ENCODE measurements at places on chromosomes 7 and 10.

DNA sequence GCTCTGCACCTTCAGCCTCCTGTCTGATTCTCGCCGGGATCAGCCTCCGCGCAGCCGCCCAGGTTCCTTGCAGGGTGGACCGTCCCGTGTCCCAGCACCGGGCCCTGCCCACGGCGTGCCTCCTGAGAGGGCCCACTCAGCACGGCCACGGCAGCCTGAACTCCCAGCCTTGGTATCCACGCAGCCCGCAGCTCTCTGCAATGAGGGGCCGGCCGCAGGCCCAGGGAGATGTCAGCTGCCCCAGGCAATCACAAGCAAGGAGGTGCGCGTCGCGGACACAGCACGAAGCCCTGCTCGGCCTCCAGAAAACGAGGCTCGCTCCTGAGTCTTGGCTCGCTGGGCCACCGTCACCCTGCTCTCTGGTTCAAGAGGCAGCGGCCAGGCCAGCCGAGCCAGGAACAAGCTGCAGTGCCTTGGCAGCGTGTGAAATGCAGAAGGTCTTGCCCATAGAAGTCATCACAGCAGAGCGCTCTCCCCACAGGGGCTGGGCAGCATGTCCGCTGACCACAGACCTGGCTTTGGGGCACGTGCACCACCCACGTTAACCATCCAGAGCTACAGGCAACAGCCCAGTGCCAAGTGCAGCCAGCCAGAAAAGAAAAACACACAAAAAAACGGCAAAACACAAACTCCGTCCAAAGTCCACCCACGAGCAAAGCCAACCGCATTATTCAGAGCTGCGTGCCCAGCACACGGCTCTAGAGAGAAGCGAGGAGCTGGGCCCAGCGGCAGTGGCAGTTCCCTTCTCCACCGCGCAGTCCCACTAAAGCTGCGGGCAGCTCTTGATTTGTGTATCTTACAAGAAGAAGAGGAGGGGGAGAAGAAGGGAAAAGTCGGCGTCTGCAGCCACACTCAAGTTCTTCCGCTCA lies 13.9 kb downstream of the GPER1 start:
- no peak for DNase-seq

DNA sequence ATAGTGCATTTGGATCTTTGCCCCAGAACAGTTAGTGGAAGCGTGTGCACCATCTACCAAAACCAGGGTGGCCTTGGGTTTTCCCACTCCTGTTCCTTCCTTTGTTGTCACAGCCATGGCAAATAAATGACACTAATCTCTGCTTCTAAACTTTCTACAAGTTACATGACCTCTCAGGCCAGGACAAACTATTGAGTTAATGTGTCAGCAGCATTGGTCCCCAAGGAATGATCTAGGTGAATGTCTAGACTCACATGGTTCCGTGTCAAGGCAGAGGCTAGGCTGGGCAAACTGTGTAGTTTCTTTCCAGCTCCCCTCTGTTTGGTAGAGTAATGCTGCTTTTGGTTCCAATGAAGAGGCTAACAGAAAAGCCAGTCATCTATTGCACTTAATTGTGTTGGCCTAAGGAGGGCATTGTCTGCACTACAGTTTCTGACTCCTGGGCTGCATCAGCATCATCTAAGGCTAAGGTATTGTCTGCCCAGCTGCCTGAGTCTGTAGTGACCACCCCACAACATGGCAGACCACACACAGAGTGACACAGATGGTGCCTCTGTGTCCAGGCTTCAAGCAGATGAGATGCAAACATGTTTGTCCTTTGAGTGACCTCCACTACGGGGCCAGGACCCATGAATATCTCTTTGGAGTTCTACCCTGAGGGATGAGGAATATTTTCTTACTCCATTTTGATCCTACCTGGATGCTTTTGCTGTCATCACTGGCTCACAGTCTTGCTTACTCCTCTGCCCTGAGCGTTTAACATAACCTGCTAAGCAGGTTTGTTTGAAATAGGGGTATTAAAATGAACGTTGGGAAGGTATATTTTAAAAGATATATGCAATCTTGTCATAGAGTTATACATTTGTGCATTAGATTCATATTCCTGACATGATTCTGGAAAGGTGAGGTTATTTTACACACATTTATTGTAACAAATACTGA lies 1.7 kb downstream of the CYP3A4 start:
- no peak for DNase-seq

GRCh38 chr10:131933016-131933695 lies 32.3 kb downstream of the PPP2R2D start:
- no peak for DNase-seq

DNA sequence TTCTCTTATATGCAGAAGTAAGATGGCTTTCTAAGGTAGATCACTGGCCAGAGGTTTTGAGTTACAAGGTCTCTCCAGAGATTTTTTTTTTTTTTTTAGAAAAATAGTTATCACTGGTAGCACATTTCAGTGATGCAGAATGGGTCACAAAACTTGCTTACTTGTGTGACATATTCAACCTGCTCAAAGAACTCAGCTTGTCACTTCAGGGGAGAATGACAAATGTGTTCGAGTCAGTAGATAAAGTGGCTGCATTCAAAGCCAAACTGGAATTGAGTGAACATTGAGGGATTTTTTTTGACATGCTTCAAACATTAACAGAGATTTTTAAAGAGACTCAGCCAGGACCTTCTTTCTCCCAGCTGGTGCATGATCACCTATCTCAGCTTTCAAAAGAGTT lies 33.4 kb downstream of the PHTF2 start:
- DNase-seq, result no peak

DNA sequence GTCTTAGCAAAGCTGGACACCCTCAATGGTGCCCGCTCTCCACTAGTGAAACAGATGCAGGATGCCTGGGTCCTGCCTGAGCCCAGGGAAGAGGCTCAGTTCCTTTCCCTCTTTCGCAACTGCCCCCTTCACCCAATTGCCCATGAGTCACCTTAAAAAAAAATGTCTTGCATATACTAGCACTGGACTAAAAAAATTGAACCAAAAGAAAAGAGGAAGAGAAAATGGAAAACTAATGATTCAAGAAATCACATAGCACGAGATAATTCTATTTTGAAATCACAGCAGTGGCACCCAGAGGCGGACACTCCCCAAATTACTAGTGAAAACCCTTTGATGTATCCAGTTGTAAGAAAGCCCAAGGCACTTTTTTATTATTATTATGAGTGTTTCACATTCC lies 972.5 kb downstream of the LRMDA start:
- no peak for DNase-seq

GRCh38 chr7:1856161-1856887 lies 186.2 kb downstream of the ELFN1 start:
- DNase-seq, result no peak

DNA sequence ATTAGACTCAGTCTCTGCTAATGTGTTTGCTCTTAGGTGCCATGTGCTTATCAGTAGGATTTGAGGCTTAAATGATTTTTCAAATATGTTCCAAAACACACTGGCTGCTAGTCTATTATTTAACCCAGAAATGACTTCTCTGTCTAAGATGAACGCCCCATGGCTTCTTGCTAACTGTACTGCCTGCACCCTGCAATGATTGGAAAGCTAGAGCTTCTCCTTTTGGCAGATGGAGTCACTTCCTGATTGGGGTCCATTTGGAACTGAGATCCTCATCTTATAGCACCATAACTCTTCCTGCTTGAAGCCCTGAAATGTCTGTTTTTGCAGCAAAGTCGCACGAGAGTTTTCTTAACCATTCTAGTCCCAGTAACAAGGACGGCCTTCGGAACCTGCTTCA lies 186.5 kb upstream of the ADO start:
- no peak for DNase-seq

DNA sequence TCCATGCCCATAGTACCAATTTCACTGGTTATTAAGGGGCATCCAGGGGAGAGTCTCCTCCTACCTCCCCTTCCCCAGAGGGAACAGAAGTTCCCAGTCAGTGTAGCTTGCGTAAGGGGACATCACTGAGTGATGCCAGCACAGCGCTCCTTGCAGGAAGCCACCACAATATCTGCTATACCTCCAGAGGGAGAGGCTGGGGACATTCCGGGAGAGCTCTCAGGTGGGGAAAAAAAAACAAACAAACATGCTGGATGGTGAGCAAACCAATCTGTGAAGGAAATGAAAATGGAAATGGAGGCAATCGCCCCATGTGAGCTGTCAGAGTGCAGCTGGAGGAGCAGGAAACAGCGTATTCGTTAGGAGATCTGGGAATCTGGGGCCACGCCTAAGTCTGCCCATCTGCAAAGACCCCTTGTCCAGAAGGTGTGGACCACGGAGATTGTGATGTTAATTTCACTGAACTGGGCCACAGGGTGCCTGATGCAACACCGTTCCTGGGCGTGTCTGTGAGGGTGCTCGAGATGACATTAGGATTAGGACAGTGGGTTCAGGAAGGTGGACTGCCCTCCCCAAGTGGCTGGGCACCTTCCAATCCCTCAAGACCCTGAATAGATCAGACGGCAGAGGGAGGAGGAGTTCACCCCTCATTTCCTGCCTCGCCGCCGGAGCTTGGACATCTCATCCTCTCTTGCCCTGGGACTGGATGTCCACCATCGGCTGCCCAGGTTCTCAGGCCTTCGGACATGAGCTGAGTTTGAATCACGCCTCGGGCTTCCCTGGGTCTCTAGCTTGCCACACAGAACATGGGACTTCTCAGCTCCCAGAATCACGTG lies 30.5 kb downstream of the GNA12 start:
- DNase-seq, result no peak

GRCh38 chr7:101733713-101734475 lies 83.5 kb upstream of the CUX1 start:
- DNase-seq, result peak; percentile 81

- peak; percentile 48 for DNase-seq
These were observed 123.6 kb downstream of the RNF32 start for GRCh38 chr7:156764016-156764669.

DNA sequence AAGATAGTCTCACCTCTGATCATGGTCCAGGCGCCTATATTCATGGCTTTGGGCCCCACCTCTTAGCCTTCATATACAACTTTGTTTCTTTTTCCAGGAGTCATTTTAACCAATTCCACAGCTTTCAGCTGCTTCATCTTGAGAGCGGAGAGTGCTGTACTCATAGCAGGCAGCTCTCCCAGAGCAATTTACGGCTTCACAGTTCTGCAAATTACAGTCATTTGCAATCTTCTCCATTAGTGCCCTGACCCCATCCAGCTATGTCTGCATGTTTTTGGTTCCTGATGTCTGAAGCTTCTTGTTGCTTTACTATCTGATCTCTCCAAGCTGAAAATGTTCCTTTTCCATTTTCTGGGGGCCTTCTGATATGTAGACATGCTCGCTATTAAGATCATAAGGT lies 18.0 kb upstream of the MEST start:
- DNase-seq, result no peak

DNA sequence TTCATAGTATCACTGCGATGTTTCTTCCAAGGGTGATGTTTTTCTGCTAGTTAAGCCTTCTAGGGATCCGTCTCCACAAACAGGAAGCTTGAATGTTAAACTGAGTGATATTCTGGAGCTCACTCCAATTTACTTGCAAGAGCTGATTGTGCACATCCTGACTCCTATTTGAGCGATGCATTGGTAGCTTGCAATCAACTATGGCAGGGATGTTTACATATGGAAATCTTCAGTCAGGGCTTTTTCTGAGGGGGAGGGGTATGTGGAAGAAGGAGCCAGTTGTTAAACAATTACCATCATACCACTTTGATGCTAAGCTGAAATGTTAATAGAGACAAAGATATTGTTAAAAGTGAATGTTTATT lies 43.2 kb upstream of the NXPH1 start:
- DNase-seq, result no peak

- no peak for DNase-seq
These were observed 213.6 kb downstream of the DIP2C start for GRCh38 chr10:475709-476454.

DNA sequence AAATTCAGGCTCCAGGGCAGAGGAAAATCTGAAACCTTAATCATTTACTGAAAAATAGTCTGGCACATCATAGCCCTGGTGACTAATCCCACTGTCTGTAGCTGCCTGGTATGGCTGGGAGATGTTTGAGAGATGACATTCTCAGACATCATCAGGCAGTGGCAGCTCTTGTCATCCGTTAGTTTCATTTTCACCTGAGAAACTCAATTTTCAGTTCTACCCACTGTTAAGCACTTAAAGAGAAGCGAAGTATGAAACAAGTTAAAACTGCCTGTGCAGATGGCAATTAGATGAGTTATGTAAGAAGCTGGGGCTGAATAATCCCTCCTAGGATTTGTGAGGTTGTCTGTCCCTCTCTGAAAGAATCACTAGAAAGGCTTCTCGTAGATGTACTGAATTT lies 150.2 kb downstream of the NSUN6 start:
- DNase-seq, result no peak
